AG09309 (cell line): ENCODE measurements at places on chromosomes 11 and 22.

DNA sequence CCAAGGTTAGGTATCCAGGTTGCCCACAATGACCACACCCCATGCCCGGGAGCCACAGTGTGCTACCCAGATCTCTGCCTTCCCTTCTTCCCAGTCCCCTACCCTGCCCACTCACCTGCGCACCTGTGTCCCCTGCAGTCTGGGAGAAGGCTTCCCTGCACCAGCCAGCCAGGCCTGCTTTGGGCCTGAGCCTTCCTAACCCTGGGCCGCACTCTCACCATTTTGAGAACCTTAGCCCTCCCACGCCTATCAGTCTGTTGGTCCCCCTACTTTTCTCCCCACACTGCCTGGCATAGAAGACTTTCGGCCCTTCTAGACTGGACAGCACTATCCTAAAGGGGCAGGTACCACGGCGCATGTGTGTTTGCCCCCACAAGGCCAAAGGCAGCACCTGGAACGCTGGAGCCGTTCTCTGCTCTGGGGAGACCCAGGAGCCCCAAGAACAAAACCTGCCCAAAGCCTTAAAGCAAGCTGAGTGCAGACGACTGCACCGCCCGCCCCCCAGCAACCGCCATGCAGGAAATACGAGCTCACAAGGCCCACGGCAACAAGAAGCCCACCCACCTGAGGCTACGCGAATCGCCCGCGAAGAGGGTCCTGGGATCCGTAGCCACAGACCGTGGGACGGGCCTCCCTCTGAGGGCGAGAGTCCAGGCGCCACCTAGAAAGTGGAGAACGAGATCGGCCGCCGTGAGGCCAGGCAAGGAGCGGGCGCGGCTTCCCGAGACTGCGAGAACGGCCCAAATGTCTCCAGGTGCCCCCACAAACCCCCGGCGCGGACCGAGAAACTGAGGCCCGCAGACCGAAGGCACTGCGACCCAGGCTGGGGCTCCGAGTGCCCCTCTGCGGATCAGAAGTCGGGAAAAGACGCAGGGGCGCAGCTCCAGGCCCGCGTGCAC is 546 bp downstream of the GNB1L start:
- no peak for DNase-seq

DNA sequence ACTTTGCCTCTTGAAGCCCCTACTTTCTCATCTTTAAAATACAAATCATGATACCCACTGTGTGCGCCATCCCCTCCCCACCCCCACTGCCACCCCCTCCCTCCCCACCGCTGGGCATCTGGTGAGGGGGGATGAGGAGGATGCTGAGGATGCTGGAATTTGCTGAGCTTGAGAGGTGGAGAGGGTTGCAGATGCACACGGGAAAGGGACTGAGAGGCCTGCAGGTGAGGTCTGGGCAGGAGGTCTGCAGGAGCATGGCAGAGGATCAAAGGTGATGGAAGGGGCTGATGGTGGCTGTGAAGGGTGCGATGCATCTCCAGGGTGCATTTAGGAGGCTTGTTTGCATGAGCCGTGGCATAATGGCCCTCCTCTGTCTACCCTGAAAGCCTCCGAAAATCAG is 7.6 kb upstream of the TBC1D22A start:
- no peak for DNase-seq

DNA sequence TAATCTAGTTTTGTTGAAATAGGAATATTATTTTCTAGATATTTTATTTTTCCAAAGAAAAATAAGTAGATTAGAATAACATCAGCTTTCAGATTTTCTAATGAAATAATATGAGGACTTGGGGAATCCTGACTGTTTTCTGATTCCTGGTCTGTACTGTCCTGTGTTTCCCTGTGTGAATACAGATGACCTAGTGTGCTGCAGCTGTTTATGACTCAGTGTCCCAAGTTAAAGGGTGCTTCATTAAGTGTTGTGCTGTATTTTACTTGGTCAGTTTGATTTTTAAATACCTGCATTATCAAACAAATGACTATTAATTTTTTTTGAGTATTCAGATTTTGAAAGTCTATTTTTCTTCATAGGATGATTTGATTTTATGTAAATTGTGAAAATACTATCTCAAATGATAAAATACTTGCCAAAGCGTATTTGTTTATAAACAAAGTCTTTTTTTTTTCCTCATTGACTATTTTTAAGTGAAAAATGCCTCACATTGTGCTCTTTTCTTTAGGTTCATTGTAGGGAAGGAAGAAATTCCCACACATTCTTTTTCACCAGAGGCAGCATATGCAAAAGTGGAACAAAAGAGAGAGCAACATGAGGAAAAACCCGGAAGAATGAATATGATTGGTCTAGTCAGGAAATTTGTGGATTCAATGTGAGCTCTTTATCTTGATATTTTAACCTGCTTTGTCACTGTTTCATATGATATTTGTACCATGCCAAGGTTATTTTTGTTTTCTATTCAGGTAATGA is 264.2 kb downstream of the TMEM135 start:
- no peak for DNase-seq

- no peak for DNase-seq
Measured at GRCh38 chr22:45009606-45010531, at the start of gene PHF21B. PHF21B (minus strand) TSS chr22:45010005; CDS start chr22:45009549, 456 bp downstream.

DNA sequence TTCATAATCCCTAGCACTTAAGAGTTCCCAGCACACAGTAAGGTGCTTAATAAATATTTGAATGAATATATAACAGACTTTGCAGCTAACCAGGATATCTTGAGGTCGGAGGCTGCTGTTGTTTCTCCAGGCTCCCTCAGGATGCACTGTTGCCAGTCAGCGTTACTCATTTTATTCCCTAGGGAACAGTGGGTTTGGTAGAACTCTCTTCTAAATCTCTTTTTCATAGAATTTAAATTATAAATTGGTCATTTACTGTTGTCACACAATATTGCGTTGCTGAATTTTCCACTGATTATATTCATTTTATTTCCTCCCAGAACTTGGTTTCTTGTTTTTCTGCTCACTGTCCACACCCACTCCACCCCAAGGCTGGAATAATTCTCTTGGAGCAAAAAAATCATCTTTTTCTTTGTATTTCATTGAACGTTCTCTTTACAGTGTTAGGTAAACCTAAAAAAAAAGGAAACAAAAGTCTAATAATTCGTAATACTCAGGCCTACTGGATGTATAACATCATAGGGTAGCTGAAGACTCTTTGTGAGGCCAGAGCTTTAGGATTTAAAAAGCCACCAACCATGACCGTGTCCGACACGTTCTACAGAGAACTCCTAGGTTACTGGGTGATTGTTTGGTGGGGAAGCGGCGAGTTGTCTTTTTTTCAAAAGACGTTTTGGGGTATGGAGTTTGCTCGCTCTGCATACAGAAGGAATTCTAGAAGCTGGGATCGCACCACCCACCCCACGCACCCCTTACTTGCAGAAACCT is 766 bp upstream of the CAPRIN1 start:
- no peak for DNase-seq

GRCh38 chr22:27982106-27982505 is 63.0 kb upstream of the PITPNB start:
- no peak for DNase-seq

DNA sequence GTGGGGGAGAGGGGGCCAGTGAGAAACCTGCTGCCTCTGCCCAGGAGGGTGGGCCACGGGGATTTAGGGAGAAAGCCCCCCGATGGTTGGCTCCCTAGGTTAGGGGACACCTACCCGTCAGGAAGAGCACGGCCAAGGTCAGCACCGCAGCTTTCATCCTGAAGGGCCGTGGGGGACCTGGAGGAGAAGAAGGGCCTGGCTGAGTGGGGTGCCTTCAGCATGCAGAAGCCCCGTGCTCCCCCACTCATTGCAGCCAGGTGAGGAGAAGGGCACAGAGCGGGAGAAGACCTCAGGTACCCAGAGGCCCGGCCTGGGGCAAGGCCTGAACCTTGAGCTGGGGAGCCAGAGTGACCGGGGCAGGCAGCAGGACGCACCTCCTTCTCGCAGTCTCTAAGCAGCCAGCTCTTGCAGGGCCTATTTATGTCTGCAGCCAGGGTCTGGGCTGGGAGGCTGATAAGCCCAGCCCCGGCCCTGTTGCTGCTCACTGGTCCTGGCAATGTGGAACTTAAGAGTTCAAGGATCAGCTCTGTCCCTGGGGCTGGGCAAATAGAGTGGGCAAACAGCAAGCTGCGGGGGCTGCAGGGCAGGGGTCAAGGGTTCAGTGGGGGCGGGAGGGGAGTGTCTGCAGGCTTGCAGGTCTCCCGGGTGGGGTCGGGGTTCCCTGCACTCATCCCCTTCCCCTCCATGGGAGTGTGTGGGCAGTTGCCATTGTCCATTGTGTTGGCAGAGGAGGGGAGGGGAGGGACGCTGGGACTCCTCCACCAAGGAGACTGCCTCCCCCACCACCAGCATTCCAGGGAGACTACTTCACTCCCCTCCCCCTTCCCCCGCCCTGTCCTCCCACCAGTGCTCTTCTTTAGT is at the start of gene APOA1:
APOA1 (minus strand) TSS at position 392 of the 861 bp plus-strand sequence; CDS start at position 157, 235 bp downstream.
- no peak for DNase-seq

DNA sequence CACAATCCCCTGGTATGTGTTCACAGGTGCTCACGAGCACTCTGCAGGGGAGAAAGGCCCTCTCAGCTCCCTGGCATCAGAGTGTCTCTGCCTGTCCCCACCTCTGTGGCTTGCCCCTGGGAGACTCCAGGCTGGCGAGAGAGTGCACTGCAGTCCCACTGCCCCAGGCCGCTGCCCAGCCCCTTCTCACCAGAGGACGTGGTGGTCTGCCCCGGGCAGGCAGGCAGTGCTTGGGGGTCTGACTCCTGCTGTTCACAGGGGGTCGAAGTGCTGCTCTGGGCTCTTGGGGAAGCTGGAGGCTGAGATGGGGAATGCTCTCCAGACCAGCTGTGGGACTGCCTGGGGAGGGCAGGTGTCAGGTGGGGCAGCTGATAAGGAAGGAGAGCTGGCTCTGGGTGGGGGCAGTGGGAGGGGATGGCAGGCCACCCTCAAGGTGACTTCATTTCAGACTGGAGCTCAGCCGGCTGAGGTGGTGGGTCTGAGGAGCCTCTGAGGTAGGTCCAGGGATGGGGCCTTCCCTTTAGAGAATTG is 151.0 kb upstream of the B3GAT1 start:
- no peak for DNase-seq

DNA sequence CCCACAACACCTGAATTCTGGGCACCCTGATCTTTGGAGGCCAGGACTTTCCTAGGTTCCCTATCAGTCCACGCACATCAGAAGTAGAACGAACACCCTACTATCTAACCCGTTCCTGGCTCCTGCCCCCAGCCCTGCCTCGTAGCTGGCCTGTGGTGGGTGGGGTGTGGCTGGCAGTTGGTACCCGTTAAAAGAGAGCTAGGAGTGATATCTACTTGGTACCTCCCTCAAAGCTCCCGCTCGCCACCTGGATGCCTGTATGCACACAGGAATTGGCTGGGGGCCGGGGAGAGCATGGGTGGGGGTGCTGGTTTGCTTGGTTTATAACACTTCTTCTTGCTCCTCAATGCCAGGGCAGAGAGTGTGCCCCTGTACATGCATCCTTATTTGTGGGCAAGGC is 14.0 kb upstream of the NECTIN1 start:
- DNase-seq = no peak

- DNase-seq = no peak
Measured at GRCh38 chr11:35007277-35007676, 90.9 kb downstream of the PDHX start.

- no peak for DNase-seq
Measured at GRCh38 chr11:95599959-95600586, 189.5 kb downstream of the FAM76B start.

- no peak for DNase-seq
Measured at GRCh38 chr11:121310908-121311307, 18.3 kb downstream of the SC5D start.

DNA sequence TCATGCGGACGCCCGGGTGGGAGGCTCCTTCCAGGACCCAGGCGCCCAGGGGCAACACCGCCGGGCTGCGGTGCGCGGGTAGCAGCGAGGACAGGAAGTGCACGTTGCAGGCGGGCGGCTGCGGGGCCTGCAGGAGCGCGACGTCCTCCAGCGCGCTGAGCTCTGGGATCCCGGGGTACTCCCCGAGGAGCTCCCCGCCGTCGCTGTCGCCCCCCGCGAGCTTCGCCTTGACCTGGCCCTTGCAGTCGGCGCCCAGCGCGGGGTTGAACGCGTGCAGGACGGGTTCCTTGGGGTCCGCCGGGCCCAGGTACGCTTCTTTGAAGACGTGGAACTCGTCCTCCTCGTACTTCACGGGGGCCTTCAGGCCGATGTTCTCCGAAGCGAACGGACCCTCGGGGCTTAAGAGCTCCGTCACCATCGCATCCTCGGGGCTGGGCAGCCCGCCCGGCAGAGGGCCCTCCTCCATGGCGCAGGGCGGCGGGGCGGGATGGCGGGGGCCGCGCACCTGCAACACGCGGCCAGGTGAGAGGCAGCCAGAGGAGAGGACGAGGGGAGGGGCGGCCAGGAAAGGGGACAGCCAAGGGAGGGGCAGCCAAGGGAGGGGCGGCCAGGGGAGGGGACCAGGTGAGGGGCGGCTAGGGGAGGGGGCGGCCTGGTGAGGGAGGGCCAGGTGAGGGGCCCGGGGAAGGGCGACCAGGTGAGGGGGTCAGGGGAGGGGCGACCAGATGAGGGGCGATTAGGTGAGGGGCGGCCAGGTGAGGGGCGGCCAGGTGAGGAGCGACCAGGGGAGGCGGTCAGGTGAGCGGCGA is 921 bp downstream of the TESMIN start:
- DNase-seq = no peak

DNA sequence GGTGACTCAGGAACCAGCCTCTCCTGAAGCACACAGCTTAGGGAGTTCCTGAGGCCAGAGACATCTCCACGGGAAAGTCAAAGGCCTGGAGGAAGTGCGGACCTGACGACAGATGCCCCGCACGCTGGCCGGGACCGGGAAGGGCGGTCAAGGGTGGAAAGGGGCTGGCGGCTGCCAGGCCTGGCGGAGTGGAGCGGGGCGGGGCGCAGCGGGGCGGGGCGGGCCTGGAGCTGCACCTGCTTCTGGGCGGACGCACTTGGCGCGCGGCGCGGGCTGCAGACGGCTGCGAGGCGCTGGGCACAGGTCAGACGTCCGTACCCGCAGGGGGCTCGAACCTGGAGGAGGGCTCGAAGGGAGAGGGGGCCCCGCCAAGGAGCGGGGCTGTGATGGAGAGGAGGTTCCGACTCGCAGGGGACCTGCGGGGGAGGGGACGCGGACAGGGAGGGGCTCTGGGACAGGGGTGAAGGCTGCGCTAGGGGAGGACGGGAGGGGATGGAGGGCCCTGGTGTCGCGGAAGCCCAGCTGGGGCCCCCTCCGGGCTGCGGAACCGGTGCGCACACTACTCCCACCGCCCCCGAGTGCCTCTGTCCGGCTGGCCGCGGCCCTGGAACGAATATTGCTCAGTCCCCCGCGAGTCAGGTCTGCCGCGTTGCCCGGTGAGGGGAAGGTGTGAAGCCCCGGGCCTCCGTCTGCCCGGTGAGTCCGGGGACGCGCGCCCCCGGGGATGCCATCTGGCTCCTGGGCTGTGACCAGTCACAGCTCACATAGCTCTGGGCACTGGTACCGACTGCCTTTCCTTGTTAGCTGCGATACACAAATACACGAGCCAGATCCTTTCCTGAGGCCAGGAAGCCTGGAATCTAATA is at the start of gene TMEM45B:
TMEM45B (plus strand) TSS at position 253 of the 866 bp plus-strand sequence. CDS start 36,635 bp downstream, outside the sequence.
- DNase-seq = no peak

- DNase-seq = no peak
Measured at GRCh38 chr11:82969811-82970210, 68.3 kb downstream of the DDIAS start.

GRCh38 chr11:109894242-109894641 is 198.9 kb upstream of the ZC3H12C start:
- DNase-seq = no peak
